ENCODE measurements at places on chromosomes 2 and 18.
A peak's percentile ranks its signal among the peaks of the same experiment; 100 is the strongest.

DNA sequence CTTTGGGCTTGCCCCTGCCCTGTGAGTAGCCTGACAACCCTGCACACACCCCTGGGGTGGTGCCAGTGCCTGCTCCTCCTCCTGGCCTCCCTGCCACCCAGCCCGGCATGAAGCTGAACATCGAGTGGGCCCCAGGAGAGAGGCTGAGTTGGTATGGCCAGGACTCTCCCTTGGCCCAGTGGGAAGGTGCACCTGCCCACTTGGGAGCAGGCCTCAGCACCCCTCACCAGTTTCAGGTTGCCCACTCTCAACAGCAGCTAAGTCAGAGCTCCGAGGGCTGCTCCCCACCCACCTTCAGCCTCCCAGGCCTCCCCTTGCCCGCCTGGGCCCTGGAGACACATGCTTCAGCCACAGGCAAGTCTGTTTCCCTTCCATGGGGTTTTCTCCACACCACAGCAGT, 203.1 kb downstream of the KLHL29 start:
- no peak for DNase-seq

DNA sequence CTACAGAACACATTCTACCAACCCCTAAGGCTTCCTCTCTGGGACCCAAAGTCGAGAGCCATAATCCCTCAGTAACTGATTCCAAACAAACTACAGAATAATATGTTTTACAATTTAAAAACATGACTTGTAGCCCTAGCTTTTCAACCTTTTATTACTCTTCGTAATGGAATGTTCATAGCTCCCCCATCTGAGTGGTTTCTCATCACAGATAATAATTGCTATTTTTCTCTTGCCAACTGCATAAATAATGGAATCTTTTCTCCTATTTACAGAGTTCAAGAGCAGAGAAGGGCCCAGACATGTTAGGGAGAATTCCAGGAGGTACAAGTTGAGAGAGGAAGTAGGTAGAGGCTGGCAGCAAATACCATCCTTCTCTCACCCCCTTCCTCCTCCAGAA, 59.9 kb upstream of the CERS6 start:
- no peak for DNase-seq

- DNase-seq = no peak
Measured at GRCh38 chr18:63559567-63560491, 17.7 kb downstream of the SERPINB12 start.

DNA sequence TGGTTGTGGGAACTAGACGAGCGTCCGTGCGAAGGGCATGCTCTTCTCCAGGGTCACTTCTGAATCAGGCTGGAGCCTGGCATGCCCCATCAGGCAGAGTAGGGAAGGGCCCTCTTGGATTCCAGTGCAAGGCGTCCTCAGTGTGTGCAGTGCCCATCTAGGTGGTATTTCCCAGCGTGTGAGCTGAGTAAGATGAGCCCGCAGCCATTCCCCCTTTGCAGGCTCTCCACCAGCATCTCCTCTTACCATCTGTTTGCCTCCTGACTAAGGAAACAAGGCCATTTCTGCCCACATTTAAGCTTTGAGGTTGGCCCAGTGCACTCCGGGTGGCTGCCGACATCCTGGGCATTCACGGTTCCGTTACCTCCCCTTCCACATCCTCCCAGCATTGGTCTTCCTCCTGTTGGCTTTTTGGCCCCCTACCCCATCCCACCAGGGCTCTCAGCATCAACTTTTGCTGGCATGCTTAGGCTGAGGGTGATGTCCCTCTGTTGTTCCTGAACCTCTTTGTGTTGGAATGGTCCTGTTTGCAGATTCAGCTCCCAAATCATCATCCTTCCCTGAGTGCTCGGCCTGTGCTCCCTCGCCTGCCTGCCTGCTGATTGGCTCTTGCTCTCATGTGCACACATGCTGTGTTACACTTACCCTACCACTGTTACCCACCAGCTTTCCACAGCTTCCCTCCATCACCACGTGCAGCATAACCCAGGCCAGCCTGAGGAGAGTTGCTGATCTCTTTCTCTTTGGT, 11.8 kb downstream of the CEP68 start:
- DNase-seq = no peak

GRCh38 chr2:3557639-3558204, 411 bp downstream of the RNASEH1 start:
- DNase-seq = no peak

DNA sequence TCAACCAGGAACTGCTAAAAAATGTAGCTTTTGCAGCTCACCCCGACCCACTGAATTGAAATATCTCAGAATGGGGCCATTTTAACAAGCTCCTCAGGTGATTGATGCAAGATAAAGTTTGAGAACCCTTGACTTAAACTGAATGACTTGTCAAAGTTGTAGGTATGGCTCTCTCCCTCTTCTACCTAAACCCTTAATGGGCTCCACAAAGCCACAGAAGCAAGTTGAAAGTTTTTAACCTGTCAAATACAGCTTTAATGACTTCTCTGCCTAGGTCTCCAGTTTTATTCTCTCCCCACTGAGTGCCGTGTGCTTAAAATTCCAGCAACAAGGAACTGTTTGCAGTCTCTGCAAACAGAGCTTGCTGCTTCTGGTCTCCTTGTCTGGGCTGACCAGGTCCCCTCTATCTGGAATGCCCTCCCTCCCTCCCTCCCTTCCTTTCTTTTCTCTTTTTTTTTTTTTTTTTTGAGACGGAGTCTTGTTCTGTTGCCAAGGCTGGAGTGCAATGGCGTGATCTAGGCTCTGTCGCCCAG, 19.7 kb upstream of the RNF125 start:
- DNase-seq = no peak

GRCh38 chr18:9804517-9805104, 81.2 kb upstream of the TXNDC2 start:
- no peak for DNase-seq

- no peak for DNase-seq
Measured at GRCh38 chr2:70141212-70141901, 49.5 kb downstream of the C2orf42 start.

DNA sequence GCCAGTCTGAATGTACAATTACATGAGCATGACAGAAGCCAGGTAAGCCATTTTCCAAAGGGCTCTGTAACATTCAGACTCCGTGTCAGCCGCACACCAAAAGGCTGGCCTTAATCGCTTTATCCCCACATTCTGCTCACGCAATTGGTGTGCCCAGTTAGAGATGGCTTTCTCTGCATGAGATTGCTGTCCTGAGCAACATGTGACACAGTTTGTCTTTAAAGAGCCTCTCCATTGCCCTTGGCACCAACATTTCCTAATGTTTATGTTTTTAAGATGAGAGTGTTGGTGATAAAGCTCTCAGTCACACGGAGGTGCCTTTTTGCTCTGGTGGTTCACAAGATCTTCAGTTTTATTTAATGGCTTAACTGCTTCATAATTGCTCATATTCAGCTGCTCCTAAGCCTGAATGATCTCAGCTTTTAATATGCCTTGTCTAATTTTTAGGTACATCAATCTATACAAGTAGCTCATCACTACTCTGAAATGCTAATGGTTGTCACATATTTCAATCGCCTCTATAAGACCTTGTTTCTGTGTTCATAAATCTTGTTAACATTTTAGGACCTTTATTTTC, 164.8 kb upstream of the ACVR2A start:
- DNase-seq = no peak

DNA sequence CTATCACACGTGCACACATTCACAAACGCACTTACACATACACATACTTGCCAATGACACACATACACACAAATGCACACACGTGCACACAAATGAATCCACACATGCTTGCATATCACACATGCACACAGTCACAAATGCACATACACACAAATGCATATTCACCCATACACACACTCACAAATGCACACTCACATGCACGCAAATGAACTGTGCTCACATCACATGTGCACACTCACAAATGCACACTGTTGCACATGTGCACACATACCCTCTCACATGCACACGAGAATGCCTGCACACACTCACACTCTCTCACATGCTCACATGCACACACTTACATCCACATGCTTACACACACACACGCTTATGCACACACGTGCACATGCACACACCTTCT, 368.1 kb downstream of the EIPR1 start:
- DNase-seq = no peak

DNA sequence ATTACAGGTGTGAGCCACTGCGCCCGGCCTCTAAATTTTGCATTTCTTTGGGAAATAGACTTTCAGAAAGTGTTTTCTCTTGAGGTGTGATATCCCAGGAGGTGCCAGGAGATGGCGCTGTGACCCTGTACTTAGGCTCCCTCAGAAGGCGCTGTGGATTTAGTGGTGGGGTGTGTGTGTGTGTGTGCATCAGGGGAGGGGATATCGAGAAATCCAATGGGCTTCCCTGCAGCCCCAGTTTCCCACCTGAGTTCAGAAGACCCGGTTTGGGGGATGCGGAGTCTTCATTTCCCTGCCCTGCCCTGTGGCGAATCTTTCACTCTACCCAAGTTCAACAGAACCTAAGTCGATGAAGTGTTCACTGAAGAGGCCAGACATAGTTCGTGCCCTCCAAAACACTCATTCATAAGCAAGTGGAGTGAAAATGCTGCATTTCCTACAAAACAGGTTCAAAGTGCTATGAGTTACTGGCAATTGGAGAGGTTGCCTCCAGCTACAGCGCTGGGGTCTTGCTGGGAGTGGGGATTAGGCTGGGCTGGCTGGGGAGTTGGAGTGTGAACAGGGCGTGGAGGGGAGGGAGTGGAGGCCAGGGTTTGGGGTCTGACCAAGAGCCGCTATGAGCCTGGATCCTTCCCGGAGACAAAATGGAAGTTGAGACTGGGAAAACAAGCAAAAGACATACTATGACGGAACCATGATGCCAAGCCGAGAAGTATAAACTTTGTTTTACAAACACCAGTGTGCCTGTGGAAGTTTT, 6.5 kb upstream of the WNT6 start:
- peak; percentile 61 for DNase-seq

GRCh38 chr2:100856732-100857131, 36.8 kb downstream of the NPAS2 start:
- no peak for DNase-seq

GRCh38 chr2:8081130-8081529, 600.7 kb upstream of the ID2 start:
- no peak for DNase-seq

DNA sequence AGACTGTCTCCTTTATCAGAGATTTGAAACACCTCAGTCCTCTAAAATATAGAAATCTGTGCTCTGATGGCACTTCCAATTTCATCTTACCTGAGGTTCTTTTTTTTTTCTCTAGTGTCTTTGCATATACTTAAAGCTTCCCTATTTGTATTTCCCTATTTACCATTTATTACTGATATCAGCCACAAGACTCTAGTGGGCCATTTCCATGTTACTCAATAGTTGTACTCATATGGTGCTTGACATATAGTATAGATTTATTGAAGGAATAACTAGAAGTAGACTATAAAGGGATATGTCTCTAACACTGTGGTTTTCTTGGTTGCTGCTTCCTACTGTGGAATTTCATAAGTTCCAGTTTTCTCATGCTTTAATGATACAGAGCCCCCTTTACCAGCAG, 3.0 kb downstream of the RBM45 start:
- no peak for DNase-seq

DNA sequence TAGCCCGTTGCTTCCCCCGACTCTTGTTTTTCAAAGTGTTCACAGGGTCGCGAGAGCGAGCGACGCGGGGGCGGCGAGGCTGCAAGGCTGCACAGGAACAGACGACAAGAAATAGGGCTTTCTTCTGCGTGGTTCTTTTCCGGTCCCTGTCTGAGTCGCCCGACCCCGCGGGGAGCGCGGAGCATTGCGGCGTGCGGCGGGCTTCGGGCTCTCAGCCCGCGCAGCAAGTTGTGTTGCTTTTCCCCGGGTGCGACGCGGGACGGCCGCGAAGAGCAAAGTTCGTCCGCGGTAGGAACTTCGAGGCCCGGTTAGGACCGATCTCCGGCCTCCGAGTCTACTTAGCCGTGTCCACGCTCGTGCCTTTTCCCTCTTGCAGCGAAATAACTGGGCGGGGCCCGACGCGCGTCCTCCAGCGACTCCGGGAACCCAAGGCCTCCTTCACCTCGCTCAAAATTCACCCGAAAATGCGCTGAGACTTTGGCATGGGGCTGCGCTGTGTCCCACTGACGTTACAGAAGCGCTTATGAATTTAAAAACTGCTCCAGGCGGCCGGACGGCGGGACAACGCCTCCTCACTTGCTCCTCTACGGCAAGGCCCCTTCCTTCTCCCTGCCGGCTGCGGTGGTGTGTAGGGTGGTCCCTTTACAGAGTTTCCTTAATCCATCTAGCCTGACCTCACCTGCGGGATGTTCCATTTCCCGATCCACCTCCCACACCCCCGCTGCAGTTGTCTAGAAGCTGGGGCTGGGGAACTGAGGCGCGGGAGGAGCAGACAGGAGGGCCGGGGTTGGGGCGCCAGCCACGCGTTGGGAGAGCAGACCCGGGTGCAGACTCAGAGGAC, 1.5 kb upstream of the BCL2L11 start:
- DNase-seq = peak; percentile 20

DNA sequence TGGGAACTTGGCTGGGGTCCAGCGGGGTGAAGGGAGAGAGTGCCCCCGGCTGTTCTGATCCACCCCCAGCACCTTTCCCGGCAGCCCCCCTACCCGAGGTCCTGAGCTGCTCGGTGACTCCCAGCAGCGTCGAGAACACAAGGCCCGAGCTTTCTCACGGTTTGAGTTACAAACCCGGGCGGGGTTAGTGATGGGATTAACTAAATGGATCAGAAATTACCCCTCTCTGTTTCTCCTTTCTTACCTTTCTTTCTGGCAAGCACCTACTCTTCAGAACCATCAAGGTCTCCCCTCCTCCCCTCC, 139.4 kb upstream of the GPC1 start:
- no peak for DNase-seq

- no peak for DNase-seq
Measured at GRCh38 chr18:8952174-8952573, 150.3 kb upstream of the NDUFV2 start.
